Spinal cord (tissue), 10 donors: ENCODE measurements at places on chromosomes 13 and 19. TPM values are rescaled to one million over a fixed set of nuclear protein-coding genes. Genes with fewer than 3 reads are reported as not detected.

CGB2 gene
- not detected for total RNA-seq

HIPK4 gene
- total RNA-seq, result 0.11 TPM

KCNN4 gene
- 0.83 TPM for total RNA-seq

GTPBP3 gene
- total RNA-seq, result 13.0 TPM

DNA sequence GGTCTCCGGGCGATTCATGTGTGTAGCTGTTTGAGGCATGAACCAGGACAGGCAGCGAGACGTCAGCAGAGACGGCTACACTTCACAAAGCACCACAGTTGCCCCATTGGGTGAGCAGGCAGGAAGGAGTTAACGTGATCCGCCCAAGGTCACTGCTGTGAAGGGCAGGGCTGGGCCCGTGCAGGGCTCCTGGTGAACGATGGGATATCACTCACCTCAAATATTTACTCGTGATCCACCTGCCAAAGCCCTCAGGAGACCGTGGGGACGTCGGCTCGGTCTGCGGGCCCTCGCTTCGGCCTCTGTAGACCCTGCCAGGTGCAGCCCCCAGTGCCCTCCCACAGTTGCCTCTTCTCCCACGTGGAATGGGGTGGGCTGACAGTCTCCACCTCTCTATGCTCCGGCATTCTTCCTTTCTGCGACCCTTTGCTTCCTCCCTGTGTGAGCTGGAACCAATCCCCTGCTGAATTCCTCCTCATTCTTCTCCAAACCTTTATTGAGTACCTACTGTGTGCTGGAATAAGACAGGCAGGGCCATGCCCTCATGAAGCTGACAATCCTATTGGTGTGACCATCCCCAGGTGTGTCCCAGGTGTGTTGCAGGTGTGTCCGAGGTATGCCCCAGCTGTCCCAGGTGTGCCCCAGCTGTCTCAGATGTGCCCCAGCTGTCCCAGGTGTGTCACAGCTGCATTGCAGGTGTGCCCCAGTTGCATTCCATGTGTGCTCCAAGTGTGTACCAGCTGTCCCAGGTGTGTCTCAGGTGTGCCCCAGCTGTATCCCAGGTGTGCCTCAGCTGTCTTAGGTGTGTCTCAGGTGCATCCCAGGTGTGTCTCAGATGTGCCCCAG lies 2.0 kb upstream of the GRK1 start:
- DNase-seq, result no peak

- no peak for DNase-seq
Measured at GRCh38 chr19:39175564-39175963, 21.2 kb upstream of the NCCRP1 start.

GRCh38 chr19:58218899-58219298 lies 9.8 kb upstream of the ZNF544 start:
- DNase-seq, result no peak

- DNase-seq, result no peak
Measured at GRCh38 chr19:4589579-4590410, 30.3 kb upstream of the SEMA6B start.

- no peak for DNase-seq
Measured at GRCh38 chr19:30336290-30336689, 35.9 kb upstream of the ZNF536 start.

GRCh38 chr13:43924549-43925245 lies 45.0 kb downstream of the LACC1 start:
- DNase-seq, result no peak

GRCh38 chr19:55959996-55960675 lies 12.5 kb downstream of the NLRP8 start:
- DNase-seq, result no peak

DNA sequence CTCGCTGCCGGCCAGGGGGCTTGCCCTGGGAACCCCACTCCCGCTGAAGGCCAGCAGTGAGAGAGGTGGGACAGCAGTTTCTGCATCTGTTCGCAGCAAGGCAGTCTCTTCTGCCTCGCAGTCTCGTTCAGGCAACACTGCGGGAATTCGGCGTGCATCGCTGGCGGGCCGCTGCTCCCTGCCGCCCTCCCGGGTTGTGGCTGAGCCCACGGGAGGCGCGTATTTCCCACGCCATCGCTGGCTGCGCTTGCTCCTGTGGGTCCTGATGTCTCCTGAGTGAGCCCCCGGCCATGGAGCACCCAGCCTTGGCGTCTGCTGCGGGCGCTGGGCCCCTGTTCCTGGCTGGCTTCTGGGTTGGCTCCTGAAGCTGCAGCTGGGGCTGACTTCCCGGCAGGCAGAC lies 227.9 kb downstream of the TEX29 start:
- no peak for DNase-seq

DNA sequence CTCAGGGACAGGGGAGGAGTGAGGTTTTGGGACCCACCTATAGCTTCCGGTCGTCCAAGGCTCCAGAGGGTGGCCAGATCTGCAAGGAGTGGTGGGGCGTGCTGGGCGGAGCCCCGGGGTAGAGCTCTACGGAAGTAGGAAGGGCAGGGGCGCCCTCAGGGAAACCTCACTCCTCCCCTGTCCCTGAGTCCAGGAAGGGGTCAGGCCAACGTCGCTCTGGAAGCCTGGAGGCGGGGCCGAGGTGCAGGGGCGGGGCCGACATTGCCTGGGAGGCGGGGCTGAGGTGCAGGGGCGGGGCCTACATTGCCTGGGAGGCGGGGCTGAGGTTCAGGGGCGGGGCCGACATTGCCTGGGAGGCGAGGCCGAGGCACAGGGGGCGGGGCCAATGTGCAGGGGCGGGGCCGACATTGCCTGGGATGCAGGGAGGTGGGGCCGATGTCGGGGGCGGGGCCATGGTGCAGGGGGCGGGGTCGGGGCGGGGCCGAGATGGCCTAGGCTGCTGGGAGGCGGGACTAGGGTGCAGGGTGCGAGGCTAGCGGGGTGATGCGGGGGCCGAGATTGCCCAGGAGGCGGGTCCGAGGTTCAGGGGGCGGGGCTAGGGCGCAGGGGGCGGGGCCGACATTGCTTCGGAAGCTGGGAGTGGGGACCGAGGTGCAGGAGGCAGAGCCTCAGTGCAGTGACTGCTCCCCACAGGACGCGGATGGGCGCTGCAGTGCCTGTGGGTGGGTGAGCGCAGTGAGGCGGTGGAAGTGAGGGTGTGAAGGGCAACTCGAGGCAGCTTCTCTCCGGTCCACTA lies 4.9 kb upstream of the PALM start:
- DNase-seq, result no peak
